ENCODE measurements at places on chromosomes 3 and 15.

- H3K36me3 ChIP-seq = no peaks in the 10 kb centered on the region
- H3K27ac ChIP-seq = peak overlapping the region; percentile 31
- peak; percentile 29 for DNase-seq
- H3K4me3 ChIP-seq = no peak overlapping the region
These were observed 154.5 kb downstream of the FOXP1 start for GRCh38 chr3:71428841-71429596.

- H3K4me1 ChIP-seq = no peaks in the 10 kb centered on the region
- no peak overlapping the region for H3K4me3 ChIP-seq
- H3K27me3 ChIP-seq = no peaks in the 10 kb centered on the region
- H3K27ac ChIP-seq = no peak overlapping the region
These were observed 232.2 kb upstream of the FEZF2 start for GRCh38 chr3:62605413-62606068.

GRCh38 chr3:195133462-195133861 lies 137.5 kb downstream of the XXYLT1 start:
- H3K27ac ChIP-seq = peak overlapping the region; percentile 25
- no peak overlapping the region for H3K4me3 ChIP-seq
- DNase-seq = peak; percentile 52
- no peaks in the 10 kb centered on the region for H3K36me3 ChIP-seq
- H3K27me3 ChIP-seq = no peaks in the 10 kb centered on the region

- H3K4me3 ChIP-seq = peak overlapping the region; percentile 37
- H3K36me3 ChIP-seq = no peaks in the 10 kb centered on the region
These were observed 160.9 kb downstream of the TIGIT start for GRCh38 chr3:114454551-114455251.

All from uterus (tissue), 4 donors.